Head of caudate nucleus (tissue), 42 donors: ENCODE measurements at places on chromosomes 2 and 18.

DNA sequence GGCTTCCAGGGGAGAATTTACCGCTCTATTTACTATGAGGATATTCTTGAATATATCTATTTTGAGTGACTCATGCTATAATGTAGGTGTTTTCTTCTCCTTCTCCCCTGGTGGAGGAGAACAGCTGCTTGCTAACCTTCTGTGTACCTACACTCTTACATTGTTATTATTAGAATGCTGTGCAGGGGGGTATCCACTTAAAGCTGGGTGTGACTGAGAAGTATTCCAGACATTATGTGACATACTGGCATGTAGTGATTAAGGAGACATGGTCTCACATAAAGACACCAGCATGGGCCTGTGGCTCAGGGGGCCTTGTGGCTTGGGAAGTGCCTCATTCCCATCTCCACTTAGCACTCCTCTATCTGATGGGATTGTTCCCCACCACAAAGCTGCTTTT, 287.9 kb downstream of the PTPRM start:
- no peak for DNase-seq

GRCh38 chr2:118269408-118270051, 181.3 kb downstream of the INSIG2 start:
- DNase-seq, result no peak

DNA sequence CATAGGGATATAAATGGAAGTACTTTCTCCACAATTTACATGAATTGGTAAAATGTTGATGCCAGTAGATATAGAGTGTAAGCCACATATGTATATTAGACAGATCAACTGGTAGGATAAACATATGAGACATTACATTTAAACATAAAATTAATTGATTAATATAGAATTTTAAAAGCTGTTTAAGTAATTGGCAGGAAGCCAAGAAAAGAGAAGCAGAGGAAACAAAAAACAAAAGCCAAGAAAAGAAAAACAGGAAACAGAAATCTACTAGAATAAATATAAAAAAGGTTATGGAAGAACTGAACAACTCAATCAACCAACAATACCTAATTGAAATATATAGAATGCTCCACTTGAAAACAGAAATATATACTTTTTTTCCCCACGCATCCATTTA, 920.1 kb upstream of the TMEFF2 start:
- DNase-seq, result no peak

DNA sequence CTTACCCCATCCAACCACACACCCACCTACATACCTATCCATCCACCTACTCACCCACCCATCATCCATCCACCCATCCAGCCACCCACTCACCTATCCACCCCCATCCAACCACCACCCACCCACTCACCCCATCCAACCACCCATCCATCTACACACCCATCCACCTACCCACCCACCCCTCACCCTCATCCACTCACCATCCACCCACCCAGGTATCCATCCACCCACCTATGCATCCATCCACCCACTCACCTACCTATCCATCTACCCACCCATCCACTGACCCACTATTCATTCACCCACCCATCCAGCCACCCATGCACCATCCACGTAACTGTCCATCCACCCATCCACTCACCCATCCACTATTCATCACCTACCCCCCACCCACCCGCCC, 194.8 kb downstream of the EIPR1 start:
- DNase-seq, result no peak

DNA sequence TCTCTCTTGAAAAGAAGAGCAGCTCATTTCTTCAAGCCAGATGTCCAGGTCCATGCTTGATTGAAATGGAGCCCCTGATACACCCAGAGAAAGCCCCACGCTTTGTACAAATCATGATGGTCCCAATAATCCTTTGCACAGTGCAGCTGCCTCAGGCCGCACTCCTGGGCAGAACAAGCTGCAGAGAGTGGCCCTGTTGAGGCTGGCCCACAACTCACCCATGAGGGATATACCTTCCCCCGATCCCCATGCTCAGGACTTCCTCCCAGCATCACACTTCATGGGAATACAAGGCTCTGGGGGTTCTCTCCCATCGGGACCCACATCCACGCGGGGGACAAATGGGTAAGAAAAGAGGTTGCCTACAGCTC, 181.8 kb downstream of the CTIF start:
- DNase-seq, result no peak

- no peak for DNase-seq
Measured at GRCh38 chr2:117514371-117514770, 300.1 kb upstream of the DDX18 start.

- DNase-seq, result no peak
Measured at GRCh38 chr18:40469316-40469715, 1485.7 kb upstream of the PIK3C3 start.

GRCh38 chr2:165009466-165009865, 54.1 kb upstream of the SLC38A11 start:
- DNase-seq, result no peak

DNA sequence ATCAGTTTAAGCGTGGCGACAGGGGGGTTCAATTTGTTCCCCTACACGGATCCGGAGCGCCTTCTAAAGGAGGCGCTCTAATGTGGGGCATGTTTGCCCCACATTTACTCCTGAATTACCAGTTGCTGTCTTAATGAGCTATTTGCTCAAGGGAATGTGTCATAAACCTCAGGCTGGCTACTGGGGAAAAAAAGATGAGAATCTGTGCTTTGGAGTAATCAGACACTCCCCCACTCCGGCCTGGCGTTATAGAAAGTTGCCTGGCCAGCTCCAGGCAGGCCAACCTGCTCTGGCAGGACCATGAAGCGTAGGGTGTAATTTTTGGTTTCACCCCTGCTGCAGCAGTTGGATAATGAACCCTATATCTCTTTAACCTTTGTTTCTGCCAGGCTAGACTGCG, 31.0 kb upstream of the MAP3K20 start:
- DNase-seq, result no peak

DNA sequence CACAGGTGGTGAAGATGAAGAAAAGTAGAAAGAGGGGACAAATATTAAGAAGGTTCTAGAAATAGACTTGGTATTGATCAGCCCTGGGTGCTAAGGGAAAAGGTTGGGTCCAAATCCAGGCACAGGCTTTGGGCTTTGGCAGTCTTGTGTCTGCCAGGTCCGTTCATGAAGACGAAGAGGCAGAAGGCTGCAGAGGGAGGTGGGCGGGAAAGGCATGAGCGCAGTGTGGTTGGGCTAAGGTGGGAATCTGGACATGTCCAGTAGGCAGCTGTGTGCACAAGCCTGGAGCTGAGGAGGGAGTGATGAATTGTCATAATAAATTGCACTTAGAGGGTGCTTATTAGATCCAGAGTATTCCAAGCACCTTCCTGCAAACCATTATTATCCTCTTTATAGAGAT, 105.7 kb upstream of the TEX51 start:
- no peak for DNase-seq

DNA sequence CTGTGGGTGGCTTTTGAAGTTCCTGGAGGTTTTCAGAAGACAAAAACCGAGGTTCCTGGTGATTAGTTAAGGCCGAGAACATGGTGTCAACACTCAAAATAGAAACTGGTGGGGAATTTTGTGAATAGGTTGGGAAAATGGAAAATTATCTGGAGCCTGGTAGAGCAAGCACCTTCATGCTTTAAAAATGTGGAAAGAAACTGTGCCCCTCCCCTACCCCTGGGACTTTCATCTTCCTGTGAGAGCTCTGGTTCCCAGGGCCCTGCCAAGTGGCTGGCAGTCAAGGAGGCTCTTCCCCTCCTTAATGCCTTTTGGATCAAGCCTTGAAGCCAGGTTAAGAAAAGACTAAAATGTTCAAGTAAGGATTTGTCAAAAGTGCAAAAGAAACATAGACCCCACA, 1.9 kb upstream of the CRACDL start:
- DNase-seq, result no peak

DNA sequence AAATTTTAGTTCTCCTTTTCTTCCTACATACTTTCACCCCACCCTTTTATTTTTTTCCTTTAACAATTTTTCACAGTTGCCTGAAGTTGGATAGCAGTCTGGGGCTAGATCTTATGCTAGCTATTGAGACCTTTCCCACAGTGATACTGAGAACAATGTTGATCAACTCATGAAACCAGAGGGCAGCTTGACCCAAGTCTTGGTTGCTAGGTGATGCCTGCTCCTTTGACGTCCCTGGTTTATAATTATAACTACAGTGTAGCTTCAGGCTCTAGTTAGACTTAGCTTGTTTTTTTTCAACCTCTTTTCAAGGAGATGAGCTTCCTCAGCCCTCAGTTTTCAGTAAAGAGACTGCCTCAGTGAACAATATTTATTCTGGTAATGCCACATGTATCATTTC, 648.5 kb downstream of the IRS1 start:
- no peak for DNase-seq

DNA sequence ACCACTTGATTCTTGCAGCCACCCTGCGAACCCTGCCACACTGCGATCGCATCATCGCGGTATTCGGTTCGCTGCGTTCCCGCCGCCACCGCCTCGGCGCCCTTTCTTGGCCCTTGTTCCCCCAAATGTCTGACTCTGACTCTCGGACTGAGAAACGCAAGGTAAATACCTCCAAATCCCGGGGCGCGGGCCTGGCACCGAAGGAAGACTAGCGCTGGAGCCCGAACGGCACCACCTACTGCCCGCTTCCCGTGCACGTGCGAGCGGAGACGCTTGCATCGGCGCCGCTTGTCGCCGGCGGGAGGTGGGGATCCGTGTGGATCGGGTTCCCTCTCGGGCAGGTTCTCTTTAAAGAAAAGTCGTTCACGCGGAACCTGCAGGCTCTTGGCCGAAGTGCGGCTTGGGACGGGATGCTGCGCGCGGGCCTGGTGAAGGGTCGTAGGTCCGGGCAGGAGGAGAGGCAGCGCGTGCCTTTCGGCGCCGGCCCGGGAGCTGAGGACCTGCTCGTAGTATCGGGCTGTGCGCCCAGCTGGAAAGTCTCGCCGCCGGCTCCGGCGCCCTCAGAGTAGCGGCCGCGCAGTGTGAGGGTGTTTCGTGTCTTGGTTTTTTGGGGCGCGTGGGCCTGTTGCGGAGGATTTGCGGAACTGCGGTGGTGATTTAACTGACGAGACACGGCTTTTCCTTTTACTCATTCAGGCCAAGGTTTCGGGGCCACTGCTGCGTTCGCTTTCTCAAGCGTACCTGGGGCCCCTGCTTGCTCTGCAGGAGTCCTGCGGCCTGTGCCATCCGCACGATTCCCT, 514 bp downstream of the BCL2L11 start:
- DNase-seq, result no peak

GRCh38 chr2:239157269-239157668, 243.6 kb downstream of the HDAC4 start:
- no peak for DNase-seq

- DNase-seq, result no peak
Measured at GRCh38 chr2:192265751-192266150, 71.0 kb upstream of the TMEFF2 start.

DNA sequence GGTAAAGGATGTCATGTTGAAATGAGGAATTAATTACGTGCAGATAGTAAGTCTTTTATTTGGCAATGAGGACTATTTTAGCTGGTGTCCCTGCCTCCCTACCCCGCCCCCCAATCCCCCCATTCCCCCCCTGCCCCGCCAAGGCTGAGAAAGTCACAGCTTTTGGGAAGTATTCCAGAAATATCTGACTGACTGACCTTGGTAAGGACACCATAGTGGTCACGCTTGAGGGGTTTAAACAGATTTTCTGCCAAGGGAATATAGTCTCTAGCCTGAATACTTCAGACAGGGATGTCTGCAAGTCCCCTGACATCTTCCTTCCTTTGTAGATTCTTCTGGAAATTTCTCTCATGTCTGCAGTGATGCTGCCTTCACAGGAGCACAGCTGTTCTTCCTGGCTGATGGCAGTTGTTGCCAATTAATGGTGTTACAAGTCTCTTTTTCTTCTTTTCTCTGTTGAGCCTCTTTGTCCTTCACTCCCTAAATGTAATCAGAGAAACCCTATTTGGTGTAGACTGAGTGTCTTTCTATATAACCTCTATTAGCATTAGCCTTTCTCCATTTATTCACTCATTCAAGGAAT, 53.7 kb upstream of the MGAT5 start:
- no peak for DNase-seq

GRCh38 chr2:196160101-196160500, 11.3 kb downstream of the STK17B start:
- DNase-seq, result no peak

DNA sequence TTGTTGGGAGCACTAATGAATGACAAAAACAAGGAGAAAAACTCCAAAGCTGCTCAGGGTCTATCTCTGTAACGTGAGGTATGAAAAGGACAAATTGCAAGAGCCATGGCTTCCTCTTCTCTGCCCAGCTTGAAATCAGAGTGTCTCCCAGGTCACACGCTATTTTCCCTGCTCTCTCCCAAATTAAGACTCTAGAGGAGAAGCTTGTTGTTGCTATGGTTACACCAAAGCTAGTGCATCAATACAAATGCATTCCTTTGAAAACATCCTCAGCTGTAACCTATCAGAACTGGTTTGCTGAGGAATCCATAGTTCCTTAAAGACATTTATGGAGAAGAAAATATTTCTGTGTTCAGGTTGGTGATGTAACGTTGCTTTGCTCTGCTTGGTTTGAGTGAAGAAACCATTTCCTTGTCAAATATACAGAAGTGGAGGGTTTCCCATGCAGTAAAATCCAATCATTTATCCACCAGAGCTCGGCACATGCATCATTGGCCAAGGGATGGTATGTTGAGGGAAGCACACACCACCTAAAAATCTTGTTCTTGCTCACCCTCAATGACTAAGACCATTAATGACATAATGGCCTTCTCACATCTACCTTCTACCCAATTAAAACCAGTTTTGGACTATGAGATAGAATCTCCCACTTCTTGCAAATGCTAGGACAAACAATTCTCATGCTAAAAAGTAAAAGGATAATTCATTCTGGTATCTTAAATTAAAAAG, 2135.6 kb upstream of the CELF4 start:
- DNase-seq, result no peak

DNA sequence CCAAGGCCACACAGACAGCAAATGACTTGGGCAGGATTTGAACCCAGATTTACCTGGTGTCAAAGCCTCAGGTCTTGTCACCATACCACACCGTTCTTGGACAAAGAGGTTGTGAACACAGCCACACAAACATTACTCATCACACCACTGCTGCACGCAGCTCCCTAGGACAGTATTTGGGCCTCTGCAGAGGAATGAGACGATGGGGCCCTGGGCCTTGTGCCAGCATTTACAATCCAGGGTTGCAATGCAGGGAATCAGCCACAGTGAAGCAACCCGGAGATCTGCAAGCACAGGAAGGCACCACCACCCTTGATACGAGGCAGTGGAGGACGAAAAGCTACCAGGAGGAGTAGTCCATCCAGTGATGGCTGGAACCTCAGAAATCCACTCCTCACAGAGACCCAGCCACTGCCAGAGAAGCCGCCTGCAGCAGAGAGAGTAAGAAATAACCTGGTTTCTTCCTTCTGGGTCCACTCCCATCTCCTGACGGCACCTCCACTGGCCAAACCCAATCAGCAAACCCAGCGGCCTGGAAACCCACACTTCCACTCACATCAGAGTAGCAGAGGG, 3.7 kb upstream of the MTCL1 start:
- DNase-seq, result no peak

- DNase-seq, result no peak
Measured at GRCh38 chr2:71721669-71722068, 268.3 kb downstream of the DYSF start.

GRCh38 chr18:78049281-78049680, 799.6 kb downstream of the GALR1 start:
- DNase-seq, result no peak
